Anterior cingulate cortex (tissue), 58 donors: ENCODE measurements at places on chromosomes 2 and 18.

DNA sequence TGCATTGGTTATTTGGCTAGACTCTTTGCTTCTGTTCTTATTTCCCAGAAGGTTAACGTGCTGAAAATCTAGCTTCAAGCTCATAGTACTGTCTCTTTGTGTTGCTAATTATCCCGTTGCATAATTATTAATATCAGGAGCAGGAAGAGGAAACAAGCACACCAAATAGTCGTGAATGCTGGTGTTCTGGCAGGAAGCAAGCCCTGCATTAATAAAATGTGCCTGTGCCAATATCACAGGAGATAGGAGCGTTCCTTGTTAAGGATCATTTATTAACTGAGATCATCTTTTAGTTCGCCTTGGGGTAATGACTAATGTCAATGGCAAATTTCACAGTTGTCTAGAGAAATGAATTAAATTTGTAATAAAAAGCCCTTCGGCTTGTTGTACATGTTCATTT lies 893.0 kb upstream of the POU3F3 start:
- no peak for DNase-seq

DNA sequence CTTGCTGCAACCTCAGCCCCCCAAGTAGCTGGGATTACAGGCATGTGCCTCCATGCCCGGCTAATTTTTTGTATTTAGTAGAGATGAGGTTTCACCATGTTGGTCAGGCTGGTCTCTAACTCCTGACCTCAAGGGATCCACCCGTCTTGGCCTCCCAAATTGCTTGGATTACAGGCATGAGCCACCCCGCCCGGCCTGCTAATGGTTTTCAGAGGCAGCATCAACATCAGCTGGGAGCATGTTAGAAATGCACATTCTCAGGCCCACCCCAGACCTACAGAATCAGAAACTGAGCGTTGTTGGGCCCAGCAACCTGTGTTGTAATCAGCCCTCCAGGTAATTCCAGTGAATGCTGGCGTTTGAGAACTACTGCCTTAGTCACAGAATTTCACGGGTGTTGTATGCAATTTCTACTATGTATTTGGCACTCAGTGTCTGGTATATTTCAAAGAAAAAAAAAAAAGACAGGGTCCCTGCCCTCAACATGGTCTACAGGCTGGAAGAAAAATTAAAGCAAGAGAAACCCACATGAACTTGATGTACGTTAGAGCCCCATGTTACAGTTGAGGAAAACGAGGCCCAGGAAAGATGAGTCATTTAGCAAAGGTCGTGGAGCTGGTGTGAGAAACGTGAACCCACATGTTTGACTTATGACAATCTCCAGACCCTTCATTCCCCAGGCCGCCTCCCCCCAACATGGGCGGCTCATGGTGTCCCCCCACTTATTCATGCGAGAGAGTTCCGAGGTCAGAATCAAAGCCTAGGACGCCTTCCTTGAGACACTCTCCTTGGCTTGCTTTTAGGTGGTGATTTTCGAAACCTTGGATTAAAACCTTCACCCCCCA lies 35.3 kb downstream of the SH3BP4 start:
- no peak for DNase-seq

DNA sequence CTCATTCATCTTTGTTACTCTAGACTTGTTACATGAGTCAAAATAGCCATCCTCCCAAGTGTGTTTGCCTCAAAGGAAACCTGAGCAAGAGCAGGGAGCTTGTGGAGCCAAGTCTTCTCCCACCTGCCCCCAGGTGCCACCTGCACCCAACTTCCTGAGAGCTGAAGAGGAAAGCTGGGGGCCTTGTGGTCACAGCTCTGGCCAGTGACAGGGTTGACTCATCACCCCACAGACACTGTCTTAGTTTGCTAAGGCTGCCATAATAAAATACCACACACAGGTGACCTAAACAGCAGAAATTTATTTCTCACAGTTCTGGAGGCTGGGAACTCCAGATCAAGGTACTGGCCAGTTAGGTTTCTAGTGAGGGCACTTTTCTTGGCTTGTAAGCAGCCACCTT lies 99.6 kb downstream of the TPGS2 start:
- no peak for DNase-seq

GRCh38 chr18:23812546-23813440 lies 123.5 kb downstream of the LAMA3 start:
- no peak for DNase-seq

DNA sequence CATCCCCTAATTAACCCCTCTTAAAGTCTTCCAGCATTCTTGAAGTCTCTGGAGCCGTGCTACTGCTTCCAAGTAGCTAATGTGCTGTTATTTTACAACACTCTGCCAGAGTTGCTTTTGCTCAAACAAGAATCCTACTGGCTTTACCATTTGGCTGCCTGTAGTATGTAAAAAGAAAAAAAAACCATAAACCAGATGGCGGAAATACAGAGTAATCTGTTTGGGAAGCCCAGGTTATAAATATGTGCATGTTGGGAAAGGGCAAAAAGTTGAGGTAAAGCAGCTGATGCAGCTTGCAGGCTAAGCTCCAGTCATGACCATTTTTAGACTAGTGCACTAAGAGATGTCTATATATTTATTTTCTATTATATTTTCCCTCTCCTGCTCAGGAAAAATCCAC lies 313.2 kb upstream of the ETAA1 start:
- DNase-seq, result no peak

- DNase-seq, result no peak
These were observed 46.9 kb downstream of the TMEM17 start for GRCh38 chr2:62459106-62459505.

DNA sequence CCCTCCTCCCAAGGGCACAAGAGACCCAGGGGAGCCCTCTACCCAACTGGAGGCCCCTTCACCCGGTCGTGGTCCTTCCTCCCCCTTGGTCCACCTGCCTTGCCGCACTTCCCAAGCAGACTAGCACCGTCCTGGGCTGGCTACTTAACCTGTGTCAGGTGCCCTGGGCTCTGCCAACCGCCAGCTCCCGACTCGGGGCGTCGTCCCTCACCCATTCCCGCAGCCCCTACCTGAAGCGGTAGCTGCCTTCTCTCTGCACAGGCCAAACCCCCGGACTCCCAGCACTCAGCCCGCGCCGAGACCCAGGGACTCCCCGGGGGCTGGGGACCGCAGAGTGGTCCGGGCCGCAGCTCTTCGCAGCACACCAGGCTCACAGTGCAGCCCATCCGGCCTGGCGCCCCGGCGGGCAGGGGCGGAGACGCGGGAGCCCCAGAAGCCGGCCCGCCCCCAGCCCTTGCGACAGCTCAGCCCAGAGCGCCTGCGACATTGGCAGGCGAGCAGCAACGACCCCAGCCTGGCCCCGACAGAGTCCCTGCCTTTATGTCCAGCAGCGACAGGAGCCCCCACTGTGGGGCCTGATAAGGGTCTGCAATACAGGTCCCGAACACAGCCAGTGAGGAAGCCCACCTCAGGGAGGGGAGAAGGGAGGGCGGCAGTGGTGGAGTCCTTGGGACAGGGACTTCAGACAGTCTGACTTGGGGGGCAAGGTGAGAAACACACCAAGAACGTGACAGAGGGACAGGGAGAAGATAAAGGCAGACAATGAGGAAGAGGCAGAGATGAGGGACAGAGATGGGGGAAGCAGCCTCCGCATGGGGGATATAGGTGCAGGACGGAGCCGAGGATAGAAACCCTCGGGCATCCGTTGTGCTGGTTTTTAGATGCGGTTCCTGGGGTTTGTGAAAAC lies 31.0 kb upstream of the TNS1 start:
- no peak for DNase-seq

DNA sequence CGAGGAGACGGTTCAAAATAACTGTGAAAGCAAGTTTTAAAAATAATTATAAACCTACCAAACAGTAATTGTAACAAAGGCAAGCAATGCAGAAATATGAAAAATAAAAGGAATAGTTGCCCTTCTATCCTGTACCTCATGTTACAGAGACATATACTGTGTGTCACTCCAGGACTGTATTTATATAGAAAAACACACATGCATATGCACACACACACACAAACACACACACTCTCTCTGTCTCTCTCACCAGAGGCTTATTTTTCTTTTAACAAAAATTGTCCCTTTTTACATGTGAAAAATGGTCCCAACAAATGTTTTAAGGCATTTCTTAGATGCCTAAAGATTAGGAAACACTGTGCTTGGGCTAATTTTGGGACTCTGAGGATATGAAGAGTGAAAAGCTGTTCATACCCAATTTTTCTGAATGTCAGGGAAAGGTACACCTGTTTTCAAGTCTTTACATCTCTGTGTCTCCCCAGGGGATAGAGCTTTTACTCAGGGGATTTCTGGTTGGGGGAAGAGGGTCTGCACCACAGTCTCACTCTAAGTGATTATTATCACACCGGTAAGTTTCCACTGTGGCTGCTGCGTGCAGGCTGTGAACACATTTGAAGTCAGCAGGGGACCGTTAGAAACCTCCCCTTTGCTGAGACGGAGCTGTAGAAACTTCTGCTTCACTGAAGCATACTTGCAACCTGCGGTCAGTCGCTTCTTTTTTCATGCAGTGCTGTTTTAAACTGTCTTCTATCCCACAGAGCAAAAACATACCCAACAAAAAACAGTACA lies 51.4 kb upstream of the SPAG16 start:
- no peak for DNase-seq

GRCh38 chr2:145543856-145544255 lies 1023.9 kb upstream of the ZEB2 start:
- DNase-seq, result no peak

DNA sequence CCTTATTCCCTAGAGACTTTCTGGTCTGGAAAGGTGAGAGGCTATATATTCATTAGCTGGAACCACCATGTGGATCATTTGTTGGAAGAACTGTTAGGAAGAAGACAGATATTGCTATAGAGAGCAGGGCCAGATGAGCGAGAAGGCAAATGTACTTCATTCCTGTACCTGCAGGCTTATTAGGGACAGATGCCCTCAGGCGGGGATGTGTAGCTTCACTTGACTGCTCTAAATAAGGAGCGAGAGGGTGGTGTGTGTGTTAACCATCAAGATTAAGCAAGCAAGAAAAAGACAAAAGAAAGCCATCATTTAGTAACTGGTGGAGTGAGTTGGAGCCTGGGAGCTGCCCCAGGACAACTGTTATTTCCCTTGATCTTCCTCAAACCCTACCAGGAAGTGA lies 36.4 kb downstream of the NEDD4L start:
- DNase-seq, result no peak

DNA sequence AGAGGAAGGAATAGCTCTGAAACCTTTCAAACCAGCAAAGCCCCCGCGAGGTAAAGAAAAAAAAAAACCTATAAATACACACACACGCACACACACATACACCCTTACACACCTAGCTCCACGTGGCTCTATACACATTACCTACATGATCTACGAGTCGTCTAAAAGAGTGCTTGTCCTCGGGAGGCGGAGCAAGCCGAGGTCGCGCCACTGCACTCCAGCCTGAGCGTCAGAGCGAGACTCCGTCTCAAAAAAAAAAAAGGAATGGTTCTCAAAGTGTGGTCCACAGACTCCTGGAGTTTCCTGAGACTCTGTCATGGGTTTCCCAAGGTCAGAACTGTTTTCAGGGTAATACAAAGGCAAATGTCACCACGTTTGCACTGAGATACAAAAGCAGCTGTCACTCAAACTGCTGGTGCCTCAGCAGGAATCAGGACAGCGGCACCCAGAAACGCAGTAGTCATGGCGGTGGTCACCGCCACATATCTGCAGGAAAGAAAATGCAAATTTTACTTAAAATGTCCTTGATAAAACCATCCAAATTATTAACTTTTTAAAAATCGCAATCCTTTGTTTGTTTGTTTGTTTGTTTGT lies 130.0 kb upstream of the GPC1 start:
- no peak for DNase-seq

- no peak for DNase-seq
These were observed 21.3 kb downstream of the OTOF start for GRCh38 chr2:26456440-26457250.

DNA sequence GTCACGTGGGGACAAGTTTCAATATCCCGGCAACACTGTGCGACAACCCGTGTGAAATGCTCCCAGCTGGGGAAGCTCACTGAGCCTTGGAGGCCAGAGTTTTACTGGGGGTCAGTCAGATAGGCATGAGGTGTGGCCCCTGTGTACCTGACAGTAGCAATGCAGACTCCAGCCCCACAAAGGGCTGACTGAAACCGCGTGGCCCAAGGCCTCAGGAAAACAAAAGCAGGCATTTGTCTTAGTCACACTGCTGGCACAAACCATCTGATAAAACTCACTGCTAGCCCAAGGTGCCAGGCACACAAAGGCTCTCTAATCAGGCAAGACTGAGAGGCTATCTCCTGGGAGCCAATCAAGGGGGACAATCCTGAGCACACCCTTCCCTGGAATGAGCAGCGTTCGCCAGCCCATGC lies 786.6 kb upstream of the RAB6C start:
- DNase-seq, result no peak

DNA sequence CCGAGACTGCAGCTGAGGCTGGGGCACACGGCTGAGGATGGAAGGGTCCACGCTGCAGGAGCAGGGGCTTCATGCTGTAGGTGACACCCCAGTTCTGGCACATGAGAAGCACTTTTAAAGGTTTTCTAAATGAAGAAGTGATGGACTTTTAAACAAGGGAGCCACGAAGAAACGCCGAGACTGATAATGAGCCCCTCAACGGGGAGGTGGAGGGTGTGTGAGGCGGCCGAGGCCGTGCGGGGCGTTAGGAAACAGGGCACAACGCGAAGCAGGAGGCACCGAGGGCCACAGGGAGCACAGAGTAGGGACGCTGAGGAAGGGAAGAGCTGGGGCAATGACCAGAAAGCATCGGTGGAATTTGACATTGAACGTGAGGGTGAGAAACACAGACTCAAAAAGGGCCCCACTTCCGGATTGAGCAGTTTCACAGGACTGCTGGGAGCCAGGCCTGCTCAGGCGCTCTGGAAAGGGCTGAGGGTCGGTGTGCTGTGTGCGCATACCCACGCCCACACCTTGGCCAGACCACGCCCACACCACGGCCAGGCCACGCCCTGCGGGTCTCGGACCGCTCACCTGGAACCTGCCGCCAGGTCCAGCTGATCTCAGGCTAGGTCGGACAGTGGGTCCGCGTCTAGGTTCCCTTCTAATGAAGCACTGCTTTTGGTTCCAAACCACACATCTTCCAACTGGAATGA lies 115.7 kb downstream of the GYPC start:
- no peak for DNase-seq

GRCh38 chr18:13258921-13259320 lies 40.4 kb downstream of the LDLRAD4 start:
- no peak for DNase-seq

GRCh38 chr2:140624200-140624599 lies 1506.6 kb downstream of the LRP1B start:
- no peak for DNase-seq

- DNase-seq, result no peak
These were observed 196.0 kb downstream of the TMEM163 start for GRCh38 chr2:134522496-134523455.

- DNase-seq, result no peak
These were observed 49.0 kb upstream of the ATIC start for GRCh38 chr2:215262741-215263362.

GRCh38 chr2:182015334-182016109 lies 29.9 kb downstream of the PPP1R1C start:
- no peak for DNase-seq

DNA sequence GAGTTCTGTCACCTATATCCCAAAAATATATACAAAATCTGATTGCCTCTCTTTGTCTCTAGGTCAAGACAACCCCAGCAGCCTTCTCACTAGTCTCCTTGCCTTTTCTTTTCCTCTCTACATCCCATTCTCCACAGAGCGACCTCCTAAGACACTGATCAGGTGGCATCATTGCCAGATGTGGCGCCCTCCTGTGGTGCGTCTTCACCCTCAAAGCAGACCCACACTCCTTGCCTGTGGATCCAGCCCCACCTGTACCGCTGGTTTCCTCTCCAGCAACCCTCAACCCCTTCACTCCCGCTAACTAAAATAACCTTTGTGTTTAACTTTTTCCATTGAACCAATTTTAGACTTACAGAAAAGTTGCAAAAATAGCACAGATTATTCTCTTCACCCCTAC lies 273.3 kb downstream of the GLI2 start:
- DNase-seq, result no peak

- no peak for DNase-seq
These were observed 8.6 kb upstream of the ZNF24 start for GRCh38 chr18:35352778-35353177.
